Right kidney (tissue), 9 donors: ENCODE measurements at places on chromosomes 7 and 10.

- DNase-seq: no peak
Observed at GRCh38 chr10:126199221-126199998, 188.9 kb downstream of the ADAM12 start.

- DNase-seq: no peak
Observed at GRCh38 chr10:35307297-35307696, 29.0 kb upstream of the CCNY start.

DNA sequence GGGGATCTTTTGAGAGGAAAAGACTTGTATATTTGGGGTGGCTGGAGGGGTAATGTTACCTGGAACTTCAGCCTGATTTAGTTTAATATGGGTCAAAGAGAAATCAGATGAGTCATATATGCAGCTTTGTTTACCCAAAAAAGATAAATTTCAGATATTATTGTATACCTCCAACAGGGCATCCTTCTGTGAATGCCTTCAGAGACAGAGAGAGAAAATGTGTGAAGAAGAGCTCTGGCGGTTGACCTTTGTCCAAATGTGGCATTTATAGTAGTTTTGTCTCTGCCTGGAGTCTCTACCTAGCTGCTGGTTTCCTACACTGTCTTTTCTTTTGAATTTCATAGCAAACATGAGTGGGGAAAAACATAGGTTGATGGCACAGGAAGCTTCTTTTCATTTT is 21.6 kb downstream of the LRMDA start:
- DNase-seq: no peak

- peak; percentile 30 for DNase-seq
Observed at GRCh38 chr7:14936554-14936953, 34.0 kb upstream of the DGKB start.

DNA sequence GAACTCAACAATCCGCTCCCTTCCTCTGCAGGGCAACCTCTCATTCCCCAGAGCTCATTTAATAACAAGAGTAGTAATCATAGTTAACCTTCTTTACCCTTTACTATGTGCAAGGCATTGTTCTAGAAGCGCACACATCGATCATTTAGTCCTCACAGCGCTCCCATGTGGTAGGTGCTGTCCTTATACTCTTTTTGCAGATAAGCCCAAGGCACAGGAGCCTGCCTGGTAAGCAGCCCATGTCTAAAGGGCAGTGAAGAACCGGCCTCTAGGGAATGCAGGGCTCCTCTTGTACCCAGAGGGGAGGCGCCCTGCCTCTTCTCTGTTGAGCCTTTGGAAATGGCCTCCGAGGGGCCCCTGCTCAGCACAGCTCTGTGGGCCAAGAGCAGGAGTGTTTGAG is 14.3 kb downstream of the CHST3 start:
- DNase-seq: no peak

DNA sequence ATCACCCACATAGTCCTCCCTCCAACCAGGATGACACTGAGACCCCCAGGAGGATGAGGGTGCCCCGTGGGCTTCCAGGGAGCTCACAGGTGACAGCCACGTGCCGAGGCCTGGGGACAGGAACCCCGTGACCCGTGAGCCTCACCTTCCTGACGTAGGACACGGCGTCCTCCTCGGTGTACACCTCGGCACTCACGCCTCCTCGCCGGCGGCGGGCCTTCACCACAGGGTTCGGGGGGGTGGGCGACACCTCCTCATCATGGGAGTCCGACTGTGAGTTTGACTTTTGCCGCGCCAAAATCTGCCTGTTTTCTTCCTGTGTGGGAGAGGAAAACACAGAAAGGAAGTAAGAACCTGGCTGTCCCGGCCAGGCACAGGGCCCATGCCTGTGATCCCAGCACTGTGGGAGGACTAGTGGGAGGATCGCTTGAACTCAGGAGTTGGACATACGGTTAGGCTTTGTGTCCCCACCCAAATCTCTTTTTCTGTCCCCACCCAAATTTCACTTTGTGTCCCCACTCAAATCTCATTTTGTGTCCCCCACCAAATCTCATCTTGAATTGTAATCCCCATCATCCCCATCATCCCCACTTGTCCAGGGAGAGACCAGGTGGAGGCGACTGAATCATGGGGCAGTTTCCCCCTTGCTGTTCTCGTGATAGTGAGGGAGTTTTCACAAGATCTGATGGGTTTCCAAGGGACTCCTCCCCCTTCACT is 45.9 kb upstream of the DNAAF5 start:
- DNase-seq: no peak

DNA sequence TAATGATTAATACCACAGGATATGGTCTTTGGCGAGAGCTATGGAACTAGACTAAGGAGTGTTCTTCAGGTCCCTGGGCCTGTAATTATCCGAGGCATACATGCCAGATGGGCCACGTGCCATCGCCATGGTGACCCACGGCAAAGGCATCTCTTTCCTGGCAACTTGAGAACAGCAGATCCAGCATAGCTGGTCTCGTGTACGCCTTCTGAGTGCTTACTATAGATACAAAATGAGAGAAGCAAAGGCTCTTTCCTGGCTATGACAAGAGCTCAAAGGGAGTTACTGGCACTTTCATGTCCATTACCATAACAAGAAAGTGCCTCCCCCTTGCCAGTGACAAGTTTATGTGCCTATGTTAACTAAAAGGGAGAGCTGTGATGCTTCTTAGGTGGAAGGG is 26.0 kb upstream of the GLI3 start:
- no peak for DNase-seq

- DNase-seq: peak; percentile 78
Observed at GRCh38 chr10:100731407-100732240, 13.8 kb upstream of the PAX2 start.

DNA sequence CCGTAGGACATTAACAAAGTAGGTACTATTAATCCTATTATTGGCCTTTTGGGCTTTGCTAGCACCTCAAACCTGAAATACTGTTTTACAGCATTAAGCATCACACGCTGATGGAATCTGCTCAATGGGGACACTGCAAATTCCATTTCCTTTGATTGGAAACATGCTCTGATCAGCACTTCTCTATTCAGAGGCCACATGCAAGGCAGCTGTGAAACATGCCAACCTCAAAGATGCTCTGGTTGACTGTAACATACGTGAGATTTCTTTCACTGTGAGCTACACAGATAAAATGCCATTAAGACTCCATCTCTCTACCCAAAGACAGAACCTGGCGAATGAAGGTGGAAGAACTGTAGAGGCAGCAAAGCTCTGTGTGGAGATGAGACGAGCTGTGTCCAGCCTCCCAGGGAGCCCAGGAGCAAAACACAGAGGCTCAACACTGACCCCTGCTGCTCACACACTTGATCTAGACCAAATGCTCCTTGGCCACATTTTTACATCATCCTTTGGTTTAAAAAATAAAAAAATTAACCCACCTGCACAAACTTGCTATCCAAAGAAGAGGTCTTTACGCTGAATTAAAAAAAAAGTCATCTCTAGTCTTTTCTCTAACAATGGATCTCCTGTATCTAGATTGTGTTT is 8.0 kb downstream of the RSU1 start:
- DNase-seq: no peak

DNA sequence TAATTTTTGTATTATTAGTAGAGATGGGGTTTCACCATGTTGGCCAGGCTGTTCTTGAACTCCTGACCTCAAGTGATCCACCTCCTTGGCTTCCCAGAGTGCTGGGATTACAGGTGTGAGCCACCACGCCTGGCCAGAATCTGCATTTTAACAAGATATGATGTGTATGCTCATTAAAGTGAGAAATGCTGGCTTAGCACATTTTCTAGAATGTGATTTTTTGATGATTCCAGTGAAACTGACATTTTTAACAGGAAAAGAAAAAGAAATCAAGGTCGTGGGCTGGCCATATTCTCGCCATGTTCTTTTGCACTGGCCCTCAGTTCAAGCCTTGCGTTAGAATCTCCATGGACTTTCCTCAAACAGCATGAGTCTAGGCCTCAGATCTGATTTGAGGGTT is 18.1 kb upstream of the TPST1 start:
- DNase-seq: no peak

GRCh38 chr7:78760620-78761355 is 692.7 kb downstream of the MAGI2 start:
- no peak for DNase-seq

DNA sequence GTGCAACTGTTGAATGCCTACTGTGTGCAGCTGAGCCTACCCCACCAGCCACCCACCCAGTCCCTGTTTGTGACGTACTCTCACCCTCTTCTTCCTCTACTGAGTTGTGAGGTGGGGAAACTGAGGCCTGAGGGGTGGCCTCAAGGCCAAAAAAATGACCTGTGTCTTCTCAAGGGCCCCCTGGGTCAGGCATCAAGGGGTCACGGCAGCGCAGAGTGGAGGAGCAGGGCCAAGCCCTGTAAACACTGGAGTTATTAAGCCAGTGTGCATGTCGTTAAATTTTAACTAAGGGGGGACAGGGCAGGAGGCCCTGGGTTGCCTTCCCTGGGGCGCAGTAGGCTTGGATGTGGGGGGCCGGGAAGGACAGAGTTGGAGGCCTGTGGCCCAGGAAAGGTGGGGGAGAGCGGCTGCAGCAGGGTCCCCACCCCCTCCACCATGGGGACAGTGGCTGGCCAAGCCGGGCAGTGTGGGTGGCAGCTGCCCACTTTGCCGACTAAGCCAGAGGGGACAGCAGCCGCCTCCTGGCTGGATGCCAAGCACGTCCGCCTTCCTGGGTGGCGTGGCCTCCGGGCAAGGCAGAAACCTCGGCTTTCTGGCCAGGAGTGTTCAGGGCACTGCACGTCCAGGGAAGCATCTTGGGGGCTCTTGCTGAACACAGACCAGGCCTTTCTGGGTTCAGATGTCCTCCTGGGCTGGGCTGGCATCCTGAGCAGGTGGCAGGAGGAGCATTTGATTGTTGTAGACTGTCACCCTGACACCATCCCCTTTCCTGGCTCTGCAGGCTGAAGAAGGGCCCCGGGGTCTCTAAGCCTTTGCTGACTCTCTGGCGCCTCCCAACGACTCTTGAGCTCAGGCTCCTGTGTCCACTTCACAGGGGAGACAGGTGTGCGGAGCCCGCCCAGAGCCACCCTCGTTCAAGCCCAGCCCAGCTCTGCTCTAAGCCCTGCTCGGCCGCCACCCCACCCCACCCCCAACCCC is 1.9 kb downstream of the SLC29A4 start:
- peak; percentile 80 for DNase-seq

DNA sequence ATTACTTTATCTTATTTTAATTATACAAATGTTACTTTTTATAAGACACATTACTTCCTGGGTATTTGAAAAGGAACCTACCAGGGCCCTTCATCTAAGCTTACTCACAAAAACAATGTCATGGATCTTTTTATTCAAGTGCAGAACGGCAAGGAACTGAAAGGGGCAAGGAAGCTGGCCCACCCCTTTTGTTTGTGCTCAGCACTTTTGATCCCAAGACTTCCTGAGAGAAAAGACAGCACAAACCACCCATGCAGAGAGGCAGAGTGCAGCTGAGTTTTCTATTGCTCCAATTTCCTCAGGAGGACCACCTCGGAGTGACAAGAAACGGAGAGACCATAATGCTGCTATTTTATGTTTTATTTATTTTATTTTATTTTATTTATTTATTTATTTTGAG is 232.0 kb upstream of the NRP1 start:
- no peak for DNase-seq

- no peak for DNase-seq
Observed at GRCh38 chr10:50416181-50416824, 165.0 kb upstream of the ASAH2 start.

- no peak for DNase-seq
Observed at GRCh38 chr10:119343011-119343601, 135.7 kb downstream of the GRK5 start.

DNA sequence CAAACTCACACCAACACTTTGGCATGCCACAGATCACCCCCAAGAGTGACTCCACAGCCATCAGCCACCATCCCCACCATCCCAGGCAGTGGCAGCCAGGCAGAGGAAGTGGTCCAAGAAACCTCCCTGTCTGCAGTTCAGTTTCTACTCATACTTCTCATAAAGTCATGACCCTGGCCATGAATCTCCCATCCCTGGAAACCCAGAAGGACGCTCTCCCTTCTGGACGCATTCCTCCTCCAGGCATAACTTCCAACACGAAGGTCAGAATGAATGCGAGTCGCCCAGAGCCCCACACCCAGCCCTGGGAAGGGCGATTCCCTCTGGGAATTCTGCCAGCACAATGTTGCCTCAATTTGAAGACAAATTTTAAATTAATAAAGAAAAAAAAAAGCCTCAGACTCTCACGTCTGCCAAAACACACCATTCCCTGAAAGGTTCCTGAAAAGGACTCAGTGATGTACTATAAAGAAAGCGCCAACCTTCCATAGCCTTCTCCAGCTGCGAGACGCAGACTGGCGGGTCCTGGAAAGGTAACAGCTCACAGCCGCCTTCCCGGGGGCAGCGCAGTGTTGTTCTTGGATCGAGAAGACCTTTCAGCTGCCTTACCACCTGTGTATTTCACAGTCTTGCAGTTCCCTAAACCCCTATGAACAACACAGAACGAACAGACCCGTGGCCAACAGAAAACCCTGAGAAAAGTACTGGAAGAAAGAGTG is 307.6 kb downstream of the FRMD4A start:
- no peak for DNase-seq

DNA sequence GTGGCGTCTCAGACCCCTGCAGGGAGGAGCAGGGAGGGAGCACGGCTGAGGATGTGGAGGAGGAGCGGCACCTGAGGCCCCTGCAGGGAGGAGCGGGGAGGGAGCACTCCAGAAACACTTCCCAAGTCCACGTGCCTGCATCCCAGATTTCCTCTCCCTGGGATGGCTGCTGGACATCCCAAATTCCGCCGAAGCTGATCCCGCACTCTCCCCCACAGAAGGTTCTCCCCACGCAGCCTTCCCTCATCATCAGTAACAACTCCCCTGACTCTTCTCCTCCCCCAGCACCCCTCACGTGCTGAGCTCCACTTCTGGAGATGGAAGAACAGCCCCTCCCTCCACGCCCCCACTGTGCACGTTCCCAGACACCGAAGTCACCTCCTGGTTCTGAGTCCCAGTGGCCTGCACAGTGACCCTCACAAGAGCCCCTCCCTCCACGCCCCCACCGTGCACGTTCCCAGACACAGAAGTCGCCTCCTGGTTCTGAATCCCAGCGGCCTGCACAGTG is 17.8 kb upstream of the FOXL3 start:
- no peak for DNase-seq

- no peak for DNase-seq
Observed at GRCh38 chr10:96578022-96578421, 8.8 kb downstream of the TM9SF3 start.

DNA sequence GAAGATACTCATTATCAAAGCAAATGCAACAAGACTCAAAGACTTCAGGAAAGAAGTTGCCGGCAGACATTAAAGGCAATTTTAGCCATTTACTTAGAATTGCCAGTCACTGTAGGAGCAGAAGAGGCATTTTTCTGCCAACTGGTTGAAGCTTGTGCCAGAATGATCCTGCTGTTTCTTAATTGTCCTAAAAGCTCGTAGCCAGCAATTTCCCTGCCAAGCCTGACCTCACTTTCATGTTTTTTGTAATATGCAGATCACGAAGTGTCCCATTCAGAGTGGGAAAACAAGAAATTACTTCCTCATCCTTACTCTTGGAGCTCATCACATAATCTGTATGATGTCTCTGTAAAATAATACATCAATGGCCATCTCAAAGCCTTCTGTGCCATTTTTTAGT is 130.9 kb upstream of the ANKRD1 start:
- DNase-seq: no peak
